ENCODE measurements at places on chromosomes 3 and 15. TPM values are rescaled to one million over a fixed set of nuclear protein-coding genes. Genes with fewer than 3 reads are reported as not detected.

SLC15A2 gene
- 14.4 TPM for total RNA-seq

ST8SIA2 gene
- not detected for total RNA-seq

CCDC71 gene
- total RNA-seq = 29.7 TPM

GPR160 gene
- total RNA-seq = 17.7 TPM

SYNPR gene
- total RNA-seq = not detected

GRCh38 chr15:78537266-78537905, 2.9 kb upstream of the PSMA4 start:
- H3K4me3 ChIP-seq = no peak overlapping the region
- no peak for DNase-seq
- H3K27me3 ChIP-seq = no peaks in the 10 kb centered on the region
- peaks cover 22% of the 10 kb centered on the region for H3K4me1 ChIP-seq
- no peak overlapping the region for H3K27ac ChIP-seq

DNA sequence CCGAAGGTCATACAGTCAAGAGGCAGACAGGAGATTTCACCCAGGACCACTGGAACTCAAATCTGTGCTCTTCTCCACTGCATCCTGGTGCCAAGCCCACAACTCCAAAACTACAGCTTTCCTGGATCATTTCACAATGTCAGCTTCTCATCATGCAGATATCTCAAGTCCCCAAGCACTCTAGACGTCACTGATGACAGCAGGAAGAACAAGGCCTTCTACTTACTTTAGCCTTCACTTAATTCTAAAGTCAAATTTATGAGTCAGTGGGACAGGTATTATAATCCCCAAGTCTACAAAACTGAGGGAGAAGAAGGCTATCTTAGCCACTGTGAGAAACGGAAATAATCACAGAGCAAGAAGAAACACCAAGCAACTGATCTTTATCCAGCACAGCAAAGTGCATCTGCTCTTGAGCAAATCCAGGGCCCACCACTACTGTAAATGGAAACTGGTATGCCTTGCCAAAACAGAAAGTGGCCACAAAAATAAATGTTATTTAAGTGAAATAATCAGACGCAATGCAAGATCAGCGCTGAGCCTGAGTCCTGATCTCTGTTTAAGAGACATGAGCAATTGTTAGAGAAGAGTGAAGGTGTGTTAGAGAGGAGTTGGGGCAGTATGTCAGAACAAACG, 928 bp downstream of the RAD18 start:
- no peak for DNase-seq
- no peak overlapping the region for H3K27ac ChIP-seq
- peaks cover 5% of the 10 kb centered on the region for H3K36me3 ChIP-seq
- H3K27me3 ChIP-seq = no peaks in the 10 kb centered on the region
- H3K4me1 ChIP-seq = peaks cover 18% of the 10 kb centered on the region

DNA sequence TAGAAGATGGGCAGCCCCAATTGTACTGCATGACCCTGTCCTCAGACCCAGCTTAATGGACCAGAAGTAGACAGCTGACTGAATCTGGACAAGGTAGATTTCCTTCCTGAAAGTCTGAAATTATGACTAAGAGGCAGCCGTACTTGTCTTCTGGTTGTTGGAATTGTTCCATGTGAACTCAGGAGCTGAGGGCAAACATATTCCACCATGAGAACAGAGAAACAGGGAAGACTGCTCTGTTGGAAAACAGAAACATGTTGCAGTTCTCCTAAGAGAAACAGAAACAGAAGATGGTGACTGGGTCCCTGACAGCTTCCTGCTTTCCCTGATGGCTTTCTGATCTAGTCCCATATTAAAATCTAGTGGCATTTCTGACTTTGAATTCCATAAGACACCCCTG, 24.1 kb downstream of the POPDC2 start:
- no peak overlapping the region for H3K4me3 ChIP-seq
- H3K27ac ChIP-seq = no peak overlapping the region
- no peak for DNase-seq
- H3K4me1 ChIP-seq = peaks cover 20% of the 10 kb centered on the region

- H3K4me1 ChIP-seq = no peaks in the 10 kb centered on the region
- no peak overlapping the region for H3K4me3 ChIP-seq
- H3K27me3 ChIP-seq = no peaks in the 10 kb centered on the region
These were observed 1212.3 kb upstream of the GBE1 start for GRCh38 chr3:82973791-82974190.

DNA sequence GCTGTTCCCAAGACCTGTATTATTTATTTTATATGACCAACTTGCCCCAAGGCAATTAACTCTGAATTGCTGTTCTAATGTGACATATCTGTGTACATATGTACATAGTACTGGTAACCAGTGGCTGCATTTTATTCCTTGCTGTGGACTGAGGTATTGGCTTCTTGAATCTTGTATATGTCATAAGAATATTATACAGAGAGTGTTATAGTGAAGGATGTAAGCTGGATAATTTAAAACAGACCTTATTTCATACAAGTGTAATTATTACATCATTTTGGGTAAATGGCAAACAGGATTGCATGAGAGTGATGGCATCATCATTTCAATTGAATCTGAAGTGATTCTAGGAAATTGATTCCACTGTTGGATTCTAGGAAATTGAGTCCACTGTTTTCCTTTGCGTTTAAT, 32.9 kb downstream of the B3GALNT1 start:
- peaks cover 31% of the 10 kb centered on the region for H3K4me1 ChIP-seq
- no peak overlapping the region for H3K27ac ChIP-seq
- no peaks in the 10 kb centered on the region for H3K27me3 ChIP-seq
- no peak for DNase-seq
- H3K4me3 ChIP-seq = no peak overlapping the region

DNA sequence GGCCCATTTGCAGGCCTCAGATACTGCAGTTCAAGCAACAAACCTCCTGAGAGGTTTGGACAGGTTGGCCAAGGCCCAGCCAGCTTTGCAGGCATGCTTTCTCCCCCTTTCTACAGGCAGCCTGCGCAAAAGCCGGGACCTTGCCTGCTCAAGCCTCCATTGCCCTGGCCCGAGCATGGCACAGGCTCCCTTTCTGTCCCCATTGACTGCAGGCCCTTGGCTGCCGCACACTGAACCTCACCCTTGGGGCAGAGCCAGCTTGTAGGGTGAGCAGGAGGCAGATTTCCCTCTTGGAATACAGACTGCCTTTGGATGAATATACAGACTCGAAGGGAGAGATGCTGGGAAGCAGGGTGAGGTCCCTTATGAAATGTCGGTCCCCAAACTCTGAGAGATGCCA, 461.7 kb upstream of the PROK2 start:
- no peak overlapping the region for H3K27ac ChIP-seq
- peaks cover 8% of the 10 kb centered on the region for H3K27me3 ChIP-seq

DNA sequence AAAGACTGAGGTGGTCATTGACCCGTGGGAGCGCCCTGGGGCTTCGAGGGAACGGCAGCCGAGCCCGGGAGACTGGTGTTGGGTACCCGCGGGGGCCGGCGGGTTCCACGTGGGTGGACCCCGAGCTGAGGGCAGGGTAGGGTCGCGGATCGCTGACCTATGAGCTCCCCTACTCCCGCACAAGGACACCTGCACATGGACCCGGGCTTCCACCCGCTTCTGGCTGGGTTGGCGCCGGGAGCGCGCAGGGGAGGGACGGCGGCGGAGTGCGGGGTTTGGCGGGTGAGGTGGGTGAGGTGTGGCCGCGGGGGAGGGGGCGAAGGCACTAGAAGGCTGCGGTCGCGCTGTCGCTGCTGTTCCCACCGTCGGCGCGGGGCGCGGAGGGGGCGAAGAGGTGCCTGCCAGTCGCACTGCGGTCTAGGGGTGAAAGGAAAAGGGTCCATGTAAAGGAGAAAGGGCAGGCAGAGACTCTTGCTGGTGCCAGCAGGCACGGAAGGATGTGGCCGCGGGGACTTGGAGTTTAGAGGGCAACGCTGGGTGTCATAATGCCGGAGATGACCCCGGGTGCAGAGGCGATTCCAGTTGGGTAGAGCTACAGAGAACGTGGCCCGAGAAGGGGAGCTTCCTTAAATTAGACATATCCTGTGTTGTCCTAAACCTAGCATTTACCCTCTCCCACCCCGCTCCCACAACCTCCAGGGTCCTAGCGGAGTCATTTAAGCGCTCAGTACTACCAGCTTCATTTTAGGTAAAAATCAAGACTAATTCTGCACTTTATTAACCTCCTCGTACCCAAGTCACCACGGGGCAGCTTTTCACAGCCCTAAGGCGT, 245.9 kb upstream of the TOPAZ1 start:
- no peaks in the 10 kb centered on the region for H3K36me3 ChIP-seq
- H3K27ac ChIP-seq = no peak overlapping the region
- H3K4me1 ChIP-seq = peaks cover 55% of the 10 kb centered on the region
- H3K4me3 ChIP-seq = no peak overlapping the region

- H3K27ac ChIP-seq = no peak overlapping the region
- H3K36me3 ChIP-seq = no peaks in the 10 kb centered on the region
- peaks cover 12% of the 10 kb centered on the region for H3K4me1 ChIP-seq
- H3K27me3 ChIP-seq = peaks cover 8% of the 10 kb centered on the region
- H3K4me3 ChIP-seq = no peak overlapping the region
These were observed 2.1 kb downstream of the DZIP1L start for GRCh38 chr3:138113326-138113725.

DNA sequence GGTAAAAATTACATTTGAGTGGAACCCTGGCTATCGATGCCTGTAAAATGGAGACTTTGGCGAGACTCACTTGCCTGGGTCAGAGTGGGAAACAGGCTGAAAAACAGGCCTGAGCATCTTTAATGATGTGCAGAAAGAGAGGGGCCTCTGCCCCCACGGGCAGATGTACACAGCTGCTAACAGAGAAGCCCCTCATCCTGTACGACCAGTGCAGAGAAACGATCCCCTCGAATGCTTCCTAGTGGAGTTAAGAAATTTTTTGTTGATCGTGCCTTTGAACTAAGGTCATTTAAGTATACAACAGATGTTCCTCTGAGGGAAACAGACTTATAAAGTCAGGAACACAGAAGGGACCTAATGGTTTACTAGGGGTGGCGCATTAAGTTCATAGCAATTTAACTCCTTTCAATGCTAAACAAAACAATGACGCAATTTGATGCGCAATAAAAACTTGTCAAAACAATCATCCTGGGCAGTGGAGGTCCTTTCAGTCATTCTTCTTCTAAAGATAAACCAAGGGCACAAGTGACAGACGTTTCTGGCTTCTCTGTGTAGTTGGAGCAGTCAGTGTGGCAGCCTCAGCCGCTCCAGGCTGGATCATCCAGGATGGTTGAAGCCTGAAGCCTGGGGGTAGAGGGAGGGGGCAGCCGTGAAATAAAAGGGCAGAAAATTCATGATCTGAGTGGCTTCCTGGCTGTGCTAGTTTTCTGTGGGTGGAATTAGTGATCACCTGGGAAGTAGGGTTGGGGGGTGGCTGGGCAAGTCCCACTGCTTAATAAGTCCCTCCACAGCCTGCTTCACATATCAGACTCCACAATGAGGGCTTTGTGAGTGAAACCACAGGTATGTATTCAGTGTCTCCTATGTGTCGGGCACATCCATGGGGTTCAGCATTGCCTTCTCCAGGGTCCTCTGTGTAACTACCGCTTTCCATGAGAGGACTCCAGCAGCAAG, 50.8 kb upstream of the MRPS22 start:
- H3K27ac ChIP-seq = no peak overlapping the region
- no peaks in the 10 kb centered on the region for H3K27me3 ChIP-seq
- H3K4me3 ChIP-seq = no peak overlapping the region
- H3K4me1 ChIP-seq = no peaks in the 10 kb centered on the region
- DNase-seq = no peak
